ENCODE measurements at places on chromosomes 3 and 15. TPM values are rescaled to one million over a fixed set of nuclear protein-coding genes. Genes with fewer than 3 reads are reported as not detected.

IP6K2 gene
- total RNA-seq, result 41.4 TPM

GRCh38 chr15:45291822-45292582 is 40.0 kb downstream of the SLC28A2 start:
- no peak for DNase-seq

FETUB gene
- not detected for total RNA-seq

RTP3 gene
- total RNA-seq, result 0.41 TPM

ACVR2B gene
- 0.74 TPM for total RNA-seq

DNA sequence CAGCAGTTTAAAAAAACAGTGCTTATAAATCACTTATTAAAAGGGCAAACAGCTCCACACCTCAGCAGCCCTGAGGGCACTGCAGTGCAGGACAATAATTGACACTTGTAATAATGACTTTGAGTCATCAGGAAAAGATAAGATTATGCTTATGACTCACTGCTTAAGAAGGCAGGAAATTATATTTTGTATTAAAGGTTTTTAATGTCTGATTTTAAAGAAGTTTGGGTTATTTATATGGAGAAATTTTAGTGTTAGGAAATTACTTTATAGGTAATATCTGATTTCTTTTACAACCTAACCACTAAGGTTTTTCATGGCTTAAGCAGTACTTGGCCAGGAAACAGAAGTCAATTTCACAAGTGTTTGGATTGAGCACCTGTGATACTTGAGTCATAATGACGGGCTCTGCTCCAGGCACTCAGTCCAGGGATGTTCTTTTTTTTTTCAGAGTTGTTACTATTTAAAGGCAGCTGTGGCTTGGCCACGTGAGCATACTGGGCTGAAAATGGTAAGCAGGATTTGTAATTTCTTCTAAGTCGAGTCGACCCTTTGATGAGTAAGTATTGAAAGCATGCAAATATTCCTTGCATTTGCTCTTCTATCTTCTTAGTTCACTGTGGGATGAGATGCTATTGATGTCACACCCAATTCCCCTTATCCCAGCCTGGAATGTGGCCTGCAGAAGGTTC is 21.6 kb upstream of the SLC6A20 start:
- DNase-seq, result peak; percentile 65

GRCh38 chr15:48631176-48631770 is 14.2 kb downstream of the FBN1 start:
- no peak for DNase-seq

DNA sequence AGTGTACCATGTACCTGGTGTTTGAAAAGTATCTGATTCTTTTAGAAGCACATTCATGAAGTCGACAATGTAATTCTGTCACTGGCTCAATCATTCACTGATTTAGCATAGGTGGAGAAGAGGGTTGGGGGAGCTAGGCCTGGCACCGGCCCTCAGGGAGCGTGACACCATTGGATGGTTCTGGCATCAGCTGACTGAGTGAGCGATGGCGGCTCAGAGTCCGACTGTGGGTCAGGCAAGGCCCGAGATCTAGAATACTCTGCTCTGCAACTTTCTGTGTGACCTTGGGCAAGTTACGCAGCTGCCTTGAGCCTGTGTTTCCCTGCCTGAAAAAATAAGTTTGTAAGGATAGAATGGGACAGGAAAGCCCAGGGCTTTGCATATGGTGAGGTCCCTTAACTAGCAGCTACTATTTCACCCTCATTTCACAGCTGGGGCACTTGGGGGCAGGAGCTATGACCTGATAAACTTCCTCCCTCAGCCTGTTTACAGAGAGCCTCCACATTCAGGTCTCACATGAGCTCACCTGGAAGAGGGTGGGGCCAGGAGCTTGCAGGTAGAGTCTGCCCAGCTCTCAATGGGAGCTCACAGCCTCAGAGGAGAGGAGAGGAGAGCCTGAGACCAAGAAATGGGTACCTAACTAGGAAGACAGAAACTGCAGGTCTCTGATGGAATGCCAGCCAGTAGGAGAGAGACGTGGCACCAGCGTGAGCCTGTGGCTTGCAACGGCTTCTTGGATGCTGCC is 153.7 kb upstream of the TLE3 start:
- no peak for DNase-seq

- no peak for DNase-seq
Observed at GRCh38 chr3:41192885-41193284, 6.4 kb upstream of the CTNNB1 start.

- peak; percentile 64 for DNase-seq
Observed at GRCh38 chr3:149314807-149315578, 18.4 kb downstream of the TM4SF18 start.

DNA sequence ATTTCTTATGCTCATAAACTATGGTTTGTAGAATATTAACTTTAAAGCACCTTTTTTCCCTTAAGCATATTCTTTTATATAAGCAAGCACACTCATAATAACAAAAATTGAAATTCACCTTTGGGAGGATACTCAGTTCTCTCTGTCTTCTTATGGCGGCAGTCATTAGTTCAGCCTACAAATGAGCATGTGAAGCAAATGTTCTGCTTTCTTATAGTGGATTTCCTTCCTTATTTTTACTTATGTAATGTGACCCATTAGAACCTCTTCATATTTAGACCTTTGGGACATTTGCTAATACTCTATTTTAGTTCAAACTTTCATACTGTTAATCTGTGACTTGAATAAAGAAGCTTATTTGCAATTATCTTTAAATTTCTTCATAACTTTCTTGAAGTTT is at the start of gene P2RY13:
TSS of gene P2RY13 (minus strand) at position 187 of the 400 bp plus-strand sequence. CDS start at position 166, 21 bp downstream.
- DNase-seq, result no peak

SYNPR gene
- not detected for total RNA-seq

ESYT3 gene
- total RNA-seq, result 0.17 TPM

XYLB gene
- total RNA-seq, result 1.3 TPM

KNG1 gene
- not detected for total RNA-seq

DNA sequence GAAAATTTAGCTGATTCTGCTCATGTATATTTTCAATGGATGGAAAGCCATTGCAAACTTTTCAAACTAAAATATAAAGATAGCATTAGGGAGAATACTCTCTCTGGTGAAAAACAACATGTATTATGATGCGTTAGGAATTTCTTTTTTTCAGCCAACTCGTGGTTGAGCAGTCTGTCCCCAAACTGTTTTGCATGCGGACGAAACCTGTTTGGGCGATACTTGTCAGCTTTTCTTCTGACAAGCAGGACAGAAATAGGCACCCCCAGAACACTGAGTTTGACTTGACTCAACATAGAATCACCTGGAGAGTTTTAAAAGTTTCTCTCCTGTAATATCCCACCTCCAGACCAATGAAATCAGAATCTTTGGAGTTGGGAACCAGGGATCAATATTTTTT is 417.5 kb upstream of the TPRG1 start:
- no peak for DNase-seq

DNA sequence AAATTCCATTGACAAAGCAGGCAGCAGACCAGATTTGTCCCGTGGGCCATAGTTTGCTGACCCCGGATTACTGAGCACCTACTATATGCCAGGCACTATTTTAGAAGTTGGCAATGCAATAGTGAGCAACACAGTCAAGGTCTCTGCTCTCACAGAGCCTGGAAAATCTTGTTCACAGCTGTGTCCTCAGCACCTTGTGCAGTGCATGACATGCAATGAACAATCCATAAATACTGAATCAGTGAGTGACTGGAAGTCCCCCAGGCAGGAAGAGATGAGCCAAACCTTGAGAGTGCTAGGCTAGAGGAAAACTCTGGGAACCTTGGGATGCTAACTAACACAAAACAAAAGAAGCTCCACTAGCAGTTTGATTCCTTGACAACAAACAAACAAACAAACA is 14.4 kb downstream of the TM4SF1 start:
- DNase-seq, result no peak

TXNRD3 gene
- total RNA-seq, result 11.6 TPM
